HepG2 (cell line): ENCODE measurements at places on chromosomes 5 and 9. TPM values are rescaled to one million over a fixed set of nuclear protein-coding genes. Genes with fewer than 3 reads are reported as not detected.

GRCh38 chr9:94928691-94929368, 202.3 kb downstream of the AOPEP start:
- peak; percentile 72 for DNase-seq

Gene PCDHGA4
- 0.15 and 0.58 TPM in 2 replicates for total RNA-seq

DNA sequence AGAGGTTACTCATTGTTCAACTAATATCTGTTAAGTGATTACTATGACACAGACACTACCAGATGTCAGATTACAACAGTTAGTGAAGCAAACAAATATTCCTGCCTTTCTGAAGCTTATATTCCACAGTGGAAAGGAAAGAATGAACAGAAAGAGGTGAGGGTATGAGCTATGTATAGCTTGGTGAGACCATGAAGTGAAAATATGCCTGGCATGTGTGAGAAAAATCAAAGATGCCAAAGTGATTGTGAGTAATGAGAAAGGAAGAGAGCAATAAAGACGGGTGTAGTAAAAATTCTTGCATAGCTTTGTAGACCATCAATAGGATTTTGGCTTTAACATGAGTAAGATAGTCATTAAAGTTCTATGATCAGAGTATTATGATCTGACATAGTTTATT, 734.5 kb upstream of the NUDT12 start:
- no peak for DNase-seq

Gene APC
- total RNA-seq, result 19.0 and 19.4 TPM in 2 replicates

DNA sequence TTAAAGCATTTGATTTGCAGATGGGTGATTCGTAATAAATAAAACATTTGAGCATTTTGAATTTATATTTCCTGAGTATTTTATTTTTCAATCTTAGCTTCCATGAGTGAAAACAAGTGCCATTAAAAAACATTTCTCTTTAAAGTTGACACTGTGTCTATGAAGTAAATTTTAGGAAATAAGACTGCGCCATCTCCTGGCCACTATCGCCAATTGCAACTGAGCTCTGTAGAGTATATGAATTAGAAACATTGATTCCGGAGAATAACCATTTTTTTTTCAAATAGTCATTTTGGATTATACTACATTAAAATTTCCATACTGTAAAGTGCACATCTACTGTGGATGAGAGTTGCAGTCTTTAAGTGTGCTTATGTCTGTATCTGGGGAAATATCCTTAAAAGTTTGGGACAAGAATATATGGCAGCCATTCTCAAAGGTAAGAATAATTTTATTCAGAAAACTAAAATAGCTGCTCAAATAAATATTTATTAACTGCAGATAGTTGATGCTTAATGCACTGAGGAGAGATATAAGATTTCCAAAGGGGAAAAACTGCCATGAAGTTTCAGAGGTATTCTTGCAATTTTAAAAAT, 5.9 kb downstream of the DMRTA1 start:
- DNase-seq, result peak; percentile 17
